ENCODE measurements at places on chromosomes 3 and 15.

DNA sequence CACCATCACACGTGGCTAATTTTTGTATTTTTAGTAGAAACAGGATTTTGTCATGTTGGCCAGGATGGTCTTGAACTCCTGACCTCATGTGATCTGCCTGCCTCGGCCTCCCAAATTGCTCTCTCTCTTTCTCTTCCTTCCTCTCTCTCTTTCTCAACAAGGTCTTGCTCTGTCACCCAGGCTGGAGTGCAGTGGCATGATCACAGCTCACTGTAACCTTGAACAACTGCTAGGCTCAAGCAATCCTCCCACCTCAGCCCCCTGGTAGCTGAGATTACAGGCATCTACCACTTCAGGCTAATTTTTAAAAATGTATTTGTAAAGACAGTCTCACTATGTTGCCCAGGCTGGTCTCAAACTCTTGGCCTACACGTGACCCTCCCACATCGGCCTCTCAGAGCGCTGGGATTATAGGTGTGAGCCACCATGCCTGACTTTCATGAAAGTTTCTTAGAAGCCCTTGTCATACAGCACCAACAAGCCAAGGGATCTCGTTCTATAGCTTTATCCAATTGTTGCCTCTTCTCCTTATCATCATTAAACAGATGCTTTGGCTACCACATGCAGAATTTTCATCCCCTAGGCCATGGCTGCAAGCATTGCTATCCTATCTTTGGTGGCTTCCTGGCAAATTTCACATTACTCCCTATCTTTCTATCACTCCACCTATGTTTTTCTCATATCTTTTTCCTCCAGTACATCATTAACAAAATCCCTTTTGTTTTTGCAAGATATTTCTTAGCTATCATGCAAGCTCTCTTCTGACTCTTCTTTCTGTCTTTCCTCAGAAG is 5.7 kb downstream of the CCDC32 start:
- DNase-seq, result no peak

DNA sequence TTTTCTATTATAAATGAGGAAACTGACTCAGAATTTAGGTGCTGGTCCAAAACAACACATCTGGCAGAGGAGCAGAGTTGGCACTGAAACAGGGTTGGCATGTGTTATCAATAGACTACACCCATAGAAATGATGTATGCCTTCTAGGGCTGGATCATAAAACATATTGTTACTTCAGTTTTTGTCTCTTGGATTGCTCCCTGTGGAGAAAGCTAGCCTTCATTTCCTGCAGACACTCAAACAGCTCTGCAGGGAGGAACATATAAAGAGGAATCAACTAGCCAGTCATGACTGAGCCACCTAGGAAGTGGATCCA is 507 bp upstream of the MRPL3 start:
- DNase-seq, result no peak

DNA sequence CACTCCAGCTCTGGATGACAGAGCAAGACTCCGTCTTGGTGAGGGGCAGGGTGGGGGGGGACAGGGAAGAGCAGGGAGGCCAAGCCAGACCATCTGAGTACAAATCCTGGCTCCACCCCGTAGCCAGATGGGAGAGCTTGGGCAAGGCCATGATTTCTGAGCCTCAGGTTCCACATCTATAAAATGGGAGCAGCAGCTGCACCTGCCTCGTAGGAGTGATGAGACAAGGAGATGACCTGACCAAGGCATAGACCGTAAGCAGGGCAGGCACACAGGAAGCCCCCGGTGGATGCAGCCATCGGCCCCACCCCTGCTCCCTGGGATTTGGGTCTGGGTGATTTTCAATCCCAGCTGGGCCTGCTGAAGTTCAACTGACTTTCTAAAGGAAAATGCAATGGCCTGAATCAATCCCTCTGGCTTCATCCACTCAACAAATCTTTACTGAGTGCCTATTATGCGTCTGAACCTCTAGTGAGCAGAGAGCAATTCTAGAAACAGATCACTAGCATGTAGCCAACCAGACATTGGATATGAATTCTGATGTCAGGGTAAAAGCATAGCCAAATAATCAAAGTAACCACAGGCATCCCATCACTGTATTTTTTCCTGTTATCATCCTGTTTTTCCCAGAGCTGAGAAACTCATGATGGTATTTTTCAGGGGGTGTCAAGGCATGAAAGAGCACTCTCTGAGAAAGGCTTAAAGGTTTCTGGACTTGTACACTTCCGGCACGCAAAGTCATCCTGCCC is 141.2 kb downstream of the NUP210 start:
- no peak for DNase-seq

DNA sequence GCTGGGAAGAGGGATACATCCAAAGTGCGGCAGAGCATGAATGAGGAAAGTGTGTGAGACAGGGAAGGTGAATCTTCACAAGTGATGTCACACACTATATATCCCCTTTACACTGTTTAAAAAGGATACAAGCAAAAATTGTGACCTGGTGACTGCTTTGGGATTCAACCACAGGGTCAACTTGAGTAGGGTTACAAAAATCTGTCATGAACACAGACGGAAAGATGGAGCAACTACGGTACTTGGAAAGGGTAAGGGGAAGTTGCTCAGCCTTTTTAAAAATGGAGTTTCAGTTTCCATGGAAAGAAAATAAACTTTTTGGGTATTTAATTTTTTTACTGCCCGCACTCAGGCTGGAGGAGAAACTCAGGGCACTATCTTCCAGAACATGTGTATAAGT is 60.3 kb downstream of the B3GNT5 start:
- no peak for DNase-seq

DNA sequence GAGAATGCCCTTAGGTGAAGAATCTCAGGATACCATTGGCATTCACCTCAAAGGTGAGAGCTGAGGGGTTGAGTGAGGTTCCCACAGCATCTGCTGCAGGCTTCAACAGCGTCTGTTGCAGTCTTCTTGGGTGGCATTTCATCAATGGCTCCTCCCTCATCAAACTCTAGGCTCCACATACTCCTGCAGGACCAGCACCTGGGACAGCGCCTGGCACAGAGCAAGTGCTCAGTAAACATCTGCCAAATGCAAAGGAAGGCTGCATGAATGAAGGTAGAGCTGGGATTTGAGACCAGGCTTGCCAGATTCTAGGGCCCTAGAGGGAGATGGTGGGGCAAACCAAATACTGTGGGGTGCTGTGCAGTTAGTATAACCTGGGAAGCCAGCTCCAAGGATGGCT is 9.6 kb downstream of the TRH start:
- DNase-seq, result no peak

- no peak for DNase-seq
Measured at GRCh38 chr3:112815981-112816380, 30.7 kb downstream of the CD200R1L start.

- DNase-seq, result no peak
Measured at GRCh38 chr3:107061466-107061865, 315.8 kb upstream of the CCDC54 start.

GRCh38 chr3:106341586-106342162 is 472.9 kb upstream of the CBLB start:
- DNase-seq, result no peak

GRCh38 chr3:143476965-143477640 is 357.5 kb downstream of the CHST2 start:
- no peak for DNase-seq

DNA sequence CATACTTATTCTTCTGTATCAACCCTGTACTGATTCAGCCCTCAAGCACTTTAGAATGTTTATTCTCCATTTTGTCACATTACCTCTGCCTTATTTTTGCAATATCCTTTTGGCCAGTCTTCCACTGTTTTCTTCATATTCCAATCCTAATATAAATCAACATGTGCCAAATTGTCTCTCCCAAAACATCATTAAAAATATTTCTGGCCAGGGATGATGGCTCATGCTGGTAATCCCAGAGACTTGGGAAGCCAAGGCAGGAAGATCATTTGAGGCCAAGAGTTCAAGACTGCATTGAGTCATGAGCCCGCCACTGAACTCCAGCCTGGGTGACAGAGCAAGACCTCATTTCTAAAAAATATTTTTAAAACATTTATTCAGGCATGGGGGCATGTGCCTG is 641.4 kb upstream of the CBLB start:
- no peak for DNase-seq

DNA sequence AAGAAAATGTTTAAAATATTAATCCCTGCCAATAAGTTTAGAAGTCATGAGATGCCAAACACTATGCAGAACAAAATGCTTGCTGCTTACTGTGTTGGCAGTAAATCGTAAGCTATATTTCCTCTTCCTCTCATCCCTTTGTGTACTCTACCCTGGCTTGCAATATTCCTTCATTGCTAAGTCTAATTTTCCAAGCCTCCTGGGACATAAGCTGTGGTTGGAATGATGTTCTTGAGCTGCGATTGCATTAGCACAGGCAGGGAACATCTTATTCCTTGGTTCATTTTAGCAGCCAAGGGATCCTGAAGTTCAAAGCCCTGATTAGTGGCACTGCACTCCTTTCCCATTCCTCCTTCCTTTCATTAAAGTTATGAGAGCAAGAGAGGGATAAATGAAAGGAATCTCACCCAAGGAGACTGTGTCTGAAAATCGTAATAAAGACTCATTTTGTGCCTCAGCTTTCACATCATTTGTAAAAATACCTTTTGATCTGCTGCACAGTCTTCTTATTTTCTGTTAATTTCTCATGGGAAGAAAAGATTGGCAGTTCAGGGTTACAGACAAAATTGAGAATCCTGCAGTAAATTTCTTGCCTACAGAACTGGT is 535.2 kb downstream of the OCA2 start:
- no peak for DNase-seq

DNA sequence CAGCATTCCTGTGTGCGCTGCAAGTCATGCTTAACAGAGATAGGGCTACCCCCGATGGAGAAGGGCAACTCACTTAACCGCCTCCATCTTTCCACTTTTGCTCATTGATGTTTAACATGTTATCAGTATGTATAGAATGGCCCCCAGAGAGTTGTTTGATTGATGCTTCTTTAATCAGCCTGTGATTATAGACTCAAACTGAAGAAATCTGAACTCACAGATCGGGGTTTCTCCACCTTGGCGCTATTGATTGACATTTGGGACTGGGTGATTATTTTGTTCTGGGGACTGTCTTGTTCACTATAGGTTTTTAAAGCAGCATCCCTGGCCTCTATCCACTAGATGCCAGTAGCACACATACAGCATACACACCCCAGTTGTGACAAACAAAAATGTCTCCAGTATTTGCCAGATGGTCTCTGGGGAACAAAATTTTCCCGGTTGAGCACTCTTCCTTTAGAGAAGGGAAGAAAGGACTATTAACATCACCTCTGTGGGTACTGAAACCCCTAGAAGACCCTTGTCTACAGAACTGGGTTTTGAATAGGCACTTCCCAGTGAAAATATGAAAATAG is 54.4 kb downstream of the LARS2 start:
- DNase-seq, result no peak

DNA sequence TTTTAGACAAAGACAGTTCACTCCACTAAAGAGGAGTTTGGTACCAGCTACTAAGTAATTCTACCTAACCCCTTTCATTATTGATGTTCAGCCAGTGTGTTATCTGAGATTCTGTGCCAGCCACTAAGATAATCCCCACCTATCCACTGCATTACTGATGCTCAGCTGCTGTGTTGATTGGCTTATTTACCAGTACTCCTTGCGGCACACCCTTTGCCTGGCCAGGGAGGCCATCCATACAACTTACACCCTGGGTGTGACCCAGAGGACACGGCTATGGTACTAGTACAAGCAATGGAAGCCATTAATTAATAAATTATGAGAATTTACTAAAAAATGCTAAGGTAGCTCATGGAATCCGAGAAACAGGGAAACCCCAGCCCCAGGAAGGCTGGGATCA is 290.7 kb upstream of the CTNNB1 start:
- no peak for DNase-seq

GRCh38 chr3:156899951-156900350 is 73.8 kb downstream of the LEKR1 start:
- DNase-seq, result no peak

- no peak for DNase-seq
Measured at GRCh38 chr15:46901001-46901400, 816.3 kb upstream of the SEMA6D start.

DNA sequence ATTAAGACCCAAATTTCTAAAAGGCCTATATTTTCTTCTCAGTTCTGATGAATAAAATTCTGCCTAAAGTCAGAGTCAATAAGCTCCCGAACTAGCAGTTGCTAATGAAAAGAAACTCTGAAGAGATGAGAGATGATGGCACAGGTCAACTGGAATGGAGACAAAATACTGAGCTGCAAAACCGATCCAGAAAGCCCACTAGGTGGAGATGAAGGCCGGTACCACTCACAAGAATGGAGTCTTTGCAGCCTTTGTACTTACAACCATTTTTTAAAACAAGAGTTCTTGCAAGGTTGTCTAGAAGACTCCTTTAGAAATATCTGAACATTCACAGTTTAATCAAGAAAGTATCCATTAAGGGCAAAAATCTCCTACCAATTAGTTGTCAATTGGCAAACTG is 119.9 kb upstream of the TJP1 start:
- DNase-seq, result no peak

DNA sequence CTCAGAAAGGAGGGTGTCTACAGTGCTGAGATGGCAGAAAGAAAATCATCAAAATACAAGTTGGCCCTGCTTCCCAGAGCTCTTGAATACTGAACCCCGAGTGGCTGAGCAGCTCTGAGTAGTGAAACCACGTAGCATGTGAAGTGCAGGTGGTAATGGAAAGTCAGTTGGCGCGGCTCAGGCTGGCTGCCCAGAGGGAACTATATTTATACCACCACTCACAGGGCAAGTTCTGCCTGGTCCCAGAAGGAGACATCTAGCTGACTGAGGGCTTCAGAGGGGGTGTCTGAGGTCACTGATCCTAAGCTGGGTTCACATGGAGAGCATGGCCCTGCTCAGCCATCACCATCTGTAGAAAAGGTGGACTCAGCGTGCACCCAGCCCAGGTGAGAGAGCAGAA is 129.6 kb upstream of the AGBL1 start:
- DNase-seq, result no peak

- DNase-seq, result no peak
Measured at GRCh38 chr3:160278210-160278609, 53.0 kb downstream of the C3orf80 start.

DNA sequence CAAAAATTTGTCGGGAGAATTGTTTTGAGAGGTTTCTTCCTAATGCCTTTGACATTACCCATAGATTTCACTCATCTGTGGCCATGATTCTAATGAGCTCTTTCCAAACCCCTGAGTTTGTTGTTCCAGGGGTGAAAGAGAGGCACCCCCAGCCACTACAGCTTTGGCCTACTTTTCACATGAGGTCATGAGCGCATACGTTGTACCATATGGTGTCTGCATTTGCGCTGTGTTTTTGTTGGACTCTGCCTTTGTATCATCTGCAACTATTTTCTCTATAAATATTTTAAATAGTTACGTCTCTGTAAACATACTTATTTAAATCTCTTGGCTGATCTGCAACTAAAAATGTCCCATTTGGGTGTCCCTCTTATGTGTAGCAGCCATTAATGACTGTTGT is 107.9 kb downstream of the LRTM1 start:
- DNase-seq, result no peak
